HuH-7 (cell line): ENCODE measurements at places on chromosomes 4 and X.

- no peak for DNase-seq
These were observed 137.8 kb upstream of the RBPJ start for GRCh38 chr4:26183017-26183416.

DNA sequence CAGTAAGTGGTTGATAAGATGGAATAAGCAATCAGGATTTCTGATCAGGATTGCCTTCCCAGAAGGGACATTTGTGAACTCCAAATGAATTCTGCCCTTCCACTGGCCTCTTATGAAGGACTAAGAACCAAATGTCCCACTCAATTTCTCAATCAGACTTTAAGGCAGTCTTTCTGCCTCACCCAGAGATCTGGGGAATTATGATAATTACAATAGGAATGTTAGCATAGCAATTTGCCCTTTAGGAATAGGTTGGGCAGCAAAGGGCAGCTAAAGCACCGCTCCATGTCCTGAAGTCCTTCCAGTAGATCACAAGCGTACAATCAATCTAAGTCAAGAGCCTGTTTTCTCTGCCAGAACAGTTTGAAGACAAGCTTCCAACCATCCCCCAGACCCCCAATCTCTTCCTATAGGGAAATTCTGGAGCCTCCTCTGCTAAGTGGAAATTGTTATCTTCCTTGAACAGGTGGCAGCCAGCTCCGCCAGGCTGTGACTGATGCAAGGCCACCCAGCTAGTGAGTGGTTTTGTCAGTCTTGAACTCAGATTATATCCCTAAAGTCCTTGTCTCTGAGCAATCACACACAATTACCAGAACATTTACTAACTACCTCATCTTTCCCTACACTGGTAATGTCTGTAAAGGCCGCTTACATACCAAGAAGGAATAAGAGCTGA, 18.6 kb downstream of the NKX3-2 start:
- DNase-seq = no peak

DNA sequence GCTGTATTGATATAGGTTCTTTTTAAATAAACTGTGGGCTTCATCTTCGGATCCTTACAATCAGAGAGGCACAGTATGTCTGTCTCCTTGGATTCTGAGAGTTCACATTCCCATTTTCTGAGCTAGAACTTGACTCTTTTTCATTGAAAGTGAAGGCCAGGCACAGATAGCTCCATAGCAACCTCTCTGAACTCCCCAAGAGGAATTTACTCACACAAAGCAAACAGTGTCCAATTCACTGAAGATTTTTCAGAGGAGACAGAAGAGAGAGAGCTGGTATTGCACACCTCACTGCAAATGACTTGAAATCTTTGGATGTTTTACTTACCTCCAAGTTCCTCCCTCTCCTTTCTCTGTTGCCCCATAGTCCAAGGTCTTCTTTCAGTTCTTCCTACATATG, 130.9 kb upstream of the CASK start:
- DNase-seq = no peak

DNA sequence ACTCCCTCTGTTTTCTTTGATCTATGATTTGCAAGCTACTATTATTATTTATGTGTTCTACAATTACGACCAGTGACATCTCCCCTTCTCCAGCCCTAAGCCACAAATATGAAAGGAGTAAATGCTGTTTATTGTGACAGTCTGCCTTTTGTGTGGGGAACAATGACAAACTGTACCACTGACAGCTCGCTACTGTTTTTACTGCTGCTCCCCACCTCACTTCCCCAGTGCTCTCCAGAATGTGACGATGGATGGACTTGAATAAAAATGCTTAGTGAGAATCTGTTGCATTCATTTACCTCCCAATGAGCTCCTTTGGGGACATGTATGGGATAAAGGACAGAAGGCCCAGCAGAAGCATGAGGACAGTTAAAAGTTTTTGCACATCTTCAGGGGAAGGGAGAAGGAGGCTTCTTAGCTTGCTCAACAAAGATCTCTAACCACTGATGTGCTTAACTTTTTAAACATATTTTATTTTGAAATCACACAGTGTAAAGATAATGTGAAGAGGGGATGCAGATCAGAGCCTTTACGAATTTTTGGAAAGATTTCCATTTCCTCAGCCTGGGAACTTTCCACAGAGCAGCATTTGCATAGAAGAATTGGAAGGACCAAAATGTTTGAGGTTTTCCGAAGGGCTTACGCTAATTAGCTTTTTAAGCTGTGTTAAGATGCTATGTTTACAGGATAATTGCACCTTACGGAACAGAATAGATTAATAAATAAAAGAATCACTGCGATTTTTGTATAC, 485.1 kb upstream of the TENM3 start:
- DNase-seq = no peak

GRCh38 chr4:142307857-142308256, 538.2 kb downstream of the INPP4B start:
- DNase-seq = no peak

DNA sequence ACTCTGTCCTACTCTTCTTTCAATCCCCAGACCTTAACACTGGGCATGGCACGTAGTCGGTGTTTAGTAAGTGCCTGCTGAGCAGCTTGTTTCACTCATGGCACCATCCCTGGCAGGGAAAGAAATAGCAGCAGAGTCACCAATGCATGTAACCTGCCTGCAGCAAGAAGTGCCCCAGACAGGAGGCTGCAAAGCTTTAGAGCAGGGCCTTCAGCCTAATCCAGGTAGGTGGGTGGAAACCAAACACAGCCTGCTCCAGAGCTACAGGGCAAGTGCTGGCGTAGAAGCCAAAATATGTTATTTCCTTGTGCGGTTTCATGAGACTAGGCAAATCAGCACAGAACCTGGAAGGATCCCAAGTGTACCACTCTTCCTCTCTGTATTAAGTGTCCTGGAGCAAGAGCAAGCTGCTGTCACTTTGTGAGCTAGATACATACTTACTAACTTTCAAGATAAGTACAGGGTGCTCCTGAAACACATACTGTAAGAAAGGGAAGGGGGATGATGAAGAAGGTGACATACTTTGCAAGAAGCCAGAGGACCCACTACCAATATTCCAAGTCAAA, 5.5 kb downstream of the PROM1 start:
- no peak for DNase-seq

DNA sequence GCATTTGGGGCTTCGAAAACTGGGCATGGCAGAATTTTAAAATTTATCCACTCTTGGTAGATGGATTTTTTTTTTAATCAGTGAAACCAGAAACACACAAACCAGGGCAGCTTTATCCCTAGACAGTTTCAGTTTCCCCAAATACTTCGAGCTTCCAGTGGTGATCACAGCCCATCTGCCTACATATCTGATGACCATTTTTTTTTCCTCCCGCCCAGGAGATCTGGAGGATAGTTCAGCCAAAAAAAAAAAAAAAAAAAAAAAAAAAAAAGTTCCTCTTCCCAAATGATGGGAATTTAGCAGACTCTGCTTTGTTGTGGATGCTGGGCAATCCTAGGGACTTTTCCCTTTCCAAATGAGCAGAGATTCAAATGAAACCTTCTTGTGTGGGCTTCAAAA, 1.0 kb upstream of the TBC1D9 start:
- DNase-seq = no peak

- no peak for DNase-seq
These were observed 6.4 kb downstream of the ZFP92 start for GRCh38 chrX:153417637-153418036.

GRCh38 chr4:167779864-167780263, 312.5 kb upstream of the ANXA10 start:
- DNase-seq = no peak

DNA sequence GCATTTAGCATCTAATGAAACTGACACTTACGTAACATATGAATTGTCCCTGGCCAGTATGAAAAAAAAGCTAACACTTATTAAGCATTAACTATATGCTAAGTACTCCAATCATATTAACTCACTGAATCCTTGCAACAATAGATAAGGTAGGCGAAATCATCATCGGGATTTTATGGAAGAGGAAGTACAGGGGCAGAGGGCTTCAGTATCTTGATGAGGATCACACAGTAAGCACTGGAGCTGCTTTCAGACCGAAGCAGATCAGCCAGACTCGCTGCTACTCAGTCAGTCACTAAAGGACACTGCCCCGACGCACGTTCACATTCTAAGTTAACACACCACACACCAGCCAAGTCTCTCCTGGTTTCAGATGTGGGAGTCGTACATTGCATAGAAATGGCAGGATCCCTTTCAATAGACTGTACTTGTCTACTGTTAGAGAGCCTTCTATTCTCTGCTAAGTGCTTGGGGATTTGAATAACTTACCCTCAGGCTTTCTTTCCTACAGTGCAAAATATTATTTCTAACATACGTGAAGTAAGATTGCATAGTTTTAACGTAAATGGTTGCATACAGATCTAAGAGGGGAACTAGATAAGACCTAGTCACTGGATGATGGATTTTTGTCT, 540.2 kb upstream of the TENM3 start:
- no peak for DNase-seq
